Stimulated activated CD4-positive, alpha-beta T cell treated with anti-CD3 and anti-CD28 coated beads, Interleukin-4, amount 100 ng/mL, for 24 hours (primary cell): ENCODE measurements at places on chromosomes 11 and 22.

DNA sequence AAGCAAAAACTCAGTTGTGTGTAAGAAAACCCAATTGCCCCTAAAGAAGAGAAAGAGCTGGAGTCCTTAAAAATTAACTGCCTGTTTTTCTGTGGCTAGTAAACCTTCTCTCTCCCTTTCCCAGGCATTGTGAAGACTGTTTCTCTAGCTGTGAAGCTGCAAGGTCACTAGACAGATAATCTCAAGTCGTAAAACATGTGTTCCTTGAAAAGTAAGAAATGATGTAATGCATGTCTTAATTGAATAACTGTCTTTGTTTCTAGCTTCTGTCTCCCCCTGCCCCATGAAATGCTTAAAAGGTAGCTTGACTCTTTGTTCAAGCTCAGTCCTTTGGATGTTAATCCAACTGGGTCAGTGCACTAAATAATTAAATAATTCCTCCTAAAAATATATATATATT, 29.5 kb upstream of the FAM181B start:
- DNase-seq = no peak

DNA sequence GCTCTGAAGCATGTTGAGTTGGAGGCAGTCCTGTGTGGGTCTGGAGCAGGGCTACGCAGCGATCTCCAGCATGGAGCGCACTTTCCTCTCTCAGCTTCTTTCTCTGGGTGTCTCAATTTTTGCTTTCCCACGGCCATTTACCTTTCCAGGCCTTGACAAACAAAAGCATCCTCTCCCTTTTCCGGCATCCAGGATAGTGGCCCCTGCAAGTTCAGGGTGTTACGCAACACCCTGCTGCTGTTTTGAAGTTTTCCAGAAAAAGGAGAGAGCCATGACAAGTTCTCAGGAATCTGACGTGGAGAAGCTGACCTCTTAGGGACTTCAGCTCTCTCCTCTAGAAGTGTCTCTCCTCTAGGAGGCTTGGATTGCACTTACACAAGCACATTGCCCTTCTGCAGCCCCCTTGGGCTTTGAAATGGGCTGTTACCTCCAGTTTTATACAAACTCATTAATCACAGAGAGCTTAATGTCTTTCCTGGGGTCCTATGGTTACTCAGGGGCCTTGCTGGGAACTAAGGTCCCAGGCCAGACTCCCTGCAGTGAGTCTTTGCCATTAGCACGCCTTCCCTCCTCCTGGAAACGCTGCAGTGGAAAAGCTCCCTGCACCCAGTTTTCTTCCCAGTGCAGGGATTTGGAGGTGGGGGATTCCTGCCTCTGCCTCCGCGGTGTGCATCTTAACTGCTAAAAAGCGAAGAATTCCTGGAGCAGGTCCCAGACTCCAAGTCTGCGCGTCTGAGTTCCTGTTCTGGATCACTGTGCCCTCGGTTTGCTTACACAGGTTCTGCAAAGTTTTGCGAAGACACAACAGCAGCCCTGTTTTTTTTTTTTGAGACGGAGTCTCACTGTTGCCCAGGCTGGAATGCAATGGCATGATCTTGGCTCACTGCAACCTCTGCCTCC, 80.4 kb downstream of the BARX2 start:
- no peak for DNase-seq

- no peak for DNase-seq
These were observed 18.0 kb downstream of the SOX6 start for GRCh38 chr11:16338393-16338792.

GRCh38 chr22:40452730-40453487, 82.5 kb downstream of the SGSM3 start:
- DNase-seq = no peak

DNA sequence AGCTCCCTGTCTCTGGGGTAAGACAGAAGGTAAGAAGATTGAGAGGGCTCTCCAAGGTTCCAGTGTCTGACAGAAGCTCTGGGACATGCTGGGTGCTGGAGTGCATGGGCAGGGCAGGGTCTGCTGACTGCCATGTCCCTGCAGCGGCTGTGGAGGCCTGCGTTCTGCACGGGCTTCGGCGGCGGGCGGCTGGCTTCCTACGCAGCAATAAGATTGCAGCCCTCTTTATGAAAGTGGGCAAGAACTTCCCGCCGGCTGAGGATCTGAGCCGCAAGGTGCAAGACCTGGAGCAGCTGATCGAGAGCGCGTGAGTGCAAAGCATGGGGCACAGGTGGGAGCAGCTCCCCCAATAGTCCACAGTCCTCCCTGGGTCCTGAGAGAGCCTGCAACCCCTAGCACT, 41.5 kb downstream of the SGSM1 start:
- no peak for DNase-seq

DNA sequence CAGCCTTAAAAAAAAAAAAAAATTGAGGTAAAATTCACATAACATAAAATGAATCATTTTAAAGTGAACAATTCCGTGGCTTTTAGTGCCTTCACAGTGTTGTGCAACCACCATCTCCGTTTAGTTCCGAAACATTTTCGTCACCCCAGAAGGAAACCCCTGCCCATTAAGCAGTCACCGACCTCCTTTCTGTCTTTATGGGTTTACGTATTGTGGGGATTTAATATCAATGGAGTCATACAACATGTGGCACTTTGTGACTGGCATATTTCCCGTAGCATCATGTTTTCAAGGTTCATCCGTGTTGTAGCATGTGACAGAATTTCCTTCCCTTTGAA, 65.5 kb downstream of the BCR start:
- no peak for DNase-seq

DNA sequence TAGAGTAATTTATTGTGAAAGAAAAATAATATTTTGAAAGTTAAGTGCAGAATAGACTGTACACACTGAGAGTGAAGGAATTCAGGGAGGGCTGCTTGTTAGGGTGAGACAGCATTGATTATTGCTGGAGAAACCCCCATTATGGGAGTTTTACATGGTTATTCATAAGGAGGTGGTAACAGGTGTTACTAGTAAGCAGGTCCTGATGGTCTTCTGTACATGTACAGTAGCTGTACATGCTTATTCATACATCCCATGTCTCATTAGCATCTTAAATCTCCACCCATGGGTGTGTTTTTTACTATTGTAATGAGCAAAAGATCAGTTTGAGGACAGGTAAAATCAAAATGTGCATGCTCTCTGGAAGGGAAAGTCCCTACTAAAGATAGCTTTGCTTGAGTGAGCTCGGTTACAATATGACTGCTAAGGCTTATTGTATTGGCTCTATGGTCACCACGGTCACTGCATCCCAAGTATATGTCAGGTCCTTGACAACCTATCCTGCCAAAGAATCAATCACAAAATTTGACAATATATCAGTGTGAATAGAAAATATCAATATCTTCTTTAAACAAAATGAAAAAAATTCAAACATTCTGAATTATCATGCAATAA, 6.2 kb downstream of the KDM4F start:
- DNase-seq = no peak

- no peak for DNase-seq
These were observed 227.7 kb upstream of the B3GAT1 start for GRCh38 chr11:134639586-134640330.

DNA sequence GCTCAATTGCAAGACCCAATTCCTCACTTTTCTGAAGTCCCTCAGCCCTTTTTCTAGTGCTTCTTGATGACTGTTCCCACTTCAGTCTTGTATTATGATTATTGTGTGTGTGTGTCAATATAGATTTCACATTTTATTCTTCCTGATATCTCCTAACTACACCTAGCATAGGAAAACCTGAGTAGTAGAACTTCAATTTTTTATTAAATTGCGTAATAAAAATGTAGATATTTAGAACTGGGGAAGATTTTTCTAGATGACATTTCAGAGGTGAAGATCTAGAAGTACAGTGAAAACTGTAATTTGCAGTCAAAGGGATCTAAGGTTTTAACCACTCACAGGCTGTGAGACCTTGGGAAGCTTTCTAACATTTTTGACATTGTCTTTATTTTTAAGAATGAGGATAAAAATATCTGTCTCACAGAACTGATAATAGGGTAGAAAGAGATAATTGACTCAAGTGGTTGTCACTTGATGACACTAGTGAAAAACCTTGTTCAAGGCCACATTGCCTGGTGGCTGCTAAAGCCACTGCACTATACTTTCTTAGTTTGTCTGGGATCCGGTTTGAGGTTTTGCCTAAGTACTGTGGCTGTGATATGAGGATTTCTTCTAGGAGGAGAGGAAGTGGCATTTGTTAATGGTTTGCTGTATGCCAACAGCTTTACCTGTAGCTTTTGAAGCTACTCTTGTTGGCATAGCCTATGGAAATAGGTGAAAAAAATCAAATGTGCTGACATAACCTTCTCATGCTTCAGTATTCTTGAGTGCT, 32.2 kb upstream of the SESN3 start:
- no peak for DNase-seq

DNA sequence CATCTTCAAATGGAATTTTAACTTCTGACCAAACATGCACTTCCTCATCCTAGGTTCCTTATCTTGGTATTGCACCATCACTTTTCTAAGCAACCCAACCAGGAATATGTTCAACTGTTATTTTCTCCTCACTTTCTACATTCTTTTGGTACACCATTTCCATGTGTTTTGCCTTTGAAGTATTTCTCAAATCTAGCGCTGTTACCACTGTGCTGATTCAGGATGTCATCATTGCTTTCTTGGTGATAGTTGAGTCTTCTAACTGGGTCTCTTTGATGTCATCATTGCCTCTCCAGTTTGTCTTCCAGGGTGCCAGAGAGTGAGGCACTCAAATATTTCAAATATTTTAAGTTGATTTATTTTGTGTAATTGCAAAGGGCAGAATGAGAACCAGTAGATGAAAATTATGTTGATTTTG, 47.5 kb downstream of the HORMAD2 start:
- DNase-seq = no peak

DNA sequence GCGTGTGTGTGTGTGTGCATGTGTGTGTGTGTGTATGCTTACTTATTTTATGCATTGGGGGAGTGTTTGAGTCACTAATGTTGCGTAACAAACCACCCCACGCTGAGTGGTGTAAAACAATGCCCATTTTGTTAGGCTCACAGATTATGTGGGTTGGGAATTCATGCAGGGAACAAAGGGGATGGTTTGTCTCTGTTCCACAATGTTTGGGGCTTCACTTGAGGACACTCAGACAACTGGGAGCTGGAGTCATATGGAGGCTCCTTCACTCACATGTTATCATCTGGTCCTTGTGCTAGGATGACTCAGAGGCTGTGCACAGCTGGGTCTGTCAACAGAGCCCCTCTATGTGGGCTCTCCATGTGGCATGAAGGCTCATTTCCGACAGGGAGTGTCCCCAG, 51.3 kb upstream of the LARGE1 start:
- no peak for DNase-seq

GRCh38 chr11:69406060-69406459, 75.4 kb upstream of the LINC01488 start:
- no peak for DNase-seq

DNA sequence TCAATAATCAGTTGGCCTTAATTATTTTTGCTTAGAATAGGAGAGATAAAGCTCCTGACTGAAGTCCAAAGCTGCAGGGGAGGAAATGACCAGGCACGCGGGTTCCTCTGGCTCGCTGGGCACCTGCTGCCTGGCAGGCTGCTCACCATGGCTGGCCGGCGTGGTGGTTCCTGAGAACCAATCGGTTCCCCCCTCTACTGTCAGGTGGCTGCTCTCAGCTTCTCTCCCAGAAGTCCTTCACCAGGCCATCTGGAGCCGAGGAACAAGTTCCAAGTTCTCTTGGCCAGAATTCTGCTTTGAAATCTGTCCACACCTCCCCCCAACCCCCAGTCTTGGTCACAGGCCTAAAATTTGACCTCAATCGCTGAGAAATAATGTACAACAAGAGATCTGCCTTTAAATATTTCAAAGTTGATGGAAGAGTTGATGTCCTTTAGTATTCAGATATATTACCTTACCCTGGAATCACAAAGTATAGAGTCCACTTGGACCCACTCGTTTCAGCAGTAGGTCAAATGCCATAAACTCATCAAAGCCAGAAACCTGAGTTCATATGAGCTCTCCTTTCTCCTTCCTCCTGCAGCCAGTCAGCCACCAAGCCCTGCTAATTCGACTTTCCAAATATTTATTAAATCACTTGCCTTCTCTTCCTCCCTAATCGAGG, 25.2 kb downstream of the EXPH5 start:
- DNase-seq = no peak

GRCh38 chr22:22244316-22245250, at the start of gene VPREB1:
TSS of gene VPREB1 (plus strand) at chr22:22244786. CDS start at chr22:22244814, 28 bp downstream.
- DNase-seq = no peak
